ENCODE measurements at places on chromosomes 3 and 15.

DNA sequence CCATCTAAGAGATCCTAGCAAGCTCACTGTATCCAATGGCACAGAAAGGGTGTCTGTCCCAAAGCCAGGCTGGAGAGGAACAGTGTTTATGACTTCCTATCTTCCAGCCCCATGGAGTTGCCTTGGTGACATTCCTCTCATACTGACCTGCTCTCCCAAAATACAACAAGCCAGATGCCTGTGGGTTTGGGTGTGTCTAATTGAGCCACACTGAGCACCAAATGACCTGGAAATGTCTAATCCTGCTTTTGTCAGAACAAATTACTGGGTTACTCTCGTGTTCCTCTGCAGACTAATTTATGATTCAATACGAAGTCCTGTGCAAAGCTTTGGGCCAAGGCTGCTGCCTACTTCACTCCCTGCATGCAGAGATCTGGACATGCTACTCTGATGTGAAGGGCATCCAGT, 98.1 kb upstream of the STRIT1 start:
- no peak for DNase-seq

DNA sequence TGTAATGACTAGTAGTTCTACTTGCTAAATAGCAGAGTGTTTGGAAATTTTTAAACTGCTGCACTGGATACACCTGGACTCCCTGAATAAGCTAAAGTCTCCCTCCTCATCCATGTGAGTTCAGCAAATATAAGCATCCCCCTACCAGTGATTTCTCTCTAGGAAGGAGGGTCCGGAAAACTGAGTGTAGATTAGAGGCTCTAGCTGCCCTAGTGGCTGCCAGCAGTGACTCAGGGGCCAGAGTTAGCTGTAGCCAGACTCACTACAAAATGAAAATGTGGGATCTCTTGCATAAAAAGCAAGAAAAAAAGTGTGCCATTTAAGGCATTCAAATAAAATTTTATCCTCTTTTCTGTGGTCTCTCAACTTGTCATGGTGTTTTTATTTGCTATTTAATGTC, 485.0 kb upstream of the ATP11B start:
- no peak for DNase-seq

DNA sequence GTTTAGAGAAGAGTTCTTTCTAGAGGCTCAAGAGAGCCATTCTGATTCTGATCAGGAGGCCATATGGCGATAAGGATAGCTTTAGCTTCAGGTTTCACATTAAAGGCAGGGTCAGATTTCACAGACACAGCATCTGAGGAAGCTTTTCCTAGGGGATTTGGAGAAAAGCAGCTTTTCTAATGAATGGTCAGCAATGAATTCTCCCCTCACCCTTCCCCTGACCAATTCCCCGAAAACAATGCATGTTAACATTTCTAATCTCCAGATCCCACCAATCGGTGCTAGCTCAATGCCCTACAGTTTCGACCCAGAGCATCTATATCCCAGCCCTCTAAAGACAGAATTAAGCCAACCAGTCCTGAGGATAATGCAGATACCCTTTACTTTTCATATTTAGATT, 9.8 kb downstream of the AGBL1 start:
- DNase-seq: no peak

DNA sequence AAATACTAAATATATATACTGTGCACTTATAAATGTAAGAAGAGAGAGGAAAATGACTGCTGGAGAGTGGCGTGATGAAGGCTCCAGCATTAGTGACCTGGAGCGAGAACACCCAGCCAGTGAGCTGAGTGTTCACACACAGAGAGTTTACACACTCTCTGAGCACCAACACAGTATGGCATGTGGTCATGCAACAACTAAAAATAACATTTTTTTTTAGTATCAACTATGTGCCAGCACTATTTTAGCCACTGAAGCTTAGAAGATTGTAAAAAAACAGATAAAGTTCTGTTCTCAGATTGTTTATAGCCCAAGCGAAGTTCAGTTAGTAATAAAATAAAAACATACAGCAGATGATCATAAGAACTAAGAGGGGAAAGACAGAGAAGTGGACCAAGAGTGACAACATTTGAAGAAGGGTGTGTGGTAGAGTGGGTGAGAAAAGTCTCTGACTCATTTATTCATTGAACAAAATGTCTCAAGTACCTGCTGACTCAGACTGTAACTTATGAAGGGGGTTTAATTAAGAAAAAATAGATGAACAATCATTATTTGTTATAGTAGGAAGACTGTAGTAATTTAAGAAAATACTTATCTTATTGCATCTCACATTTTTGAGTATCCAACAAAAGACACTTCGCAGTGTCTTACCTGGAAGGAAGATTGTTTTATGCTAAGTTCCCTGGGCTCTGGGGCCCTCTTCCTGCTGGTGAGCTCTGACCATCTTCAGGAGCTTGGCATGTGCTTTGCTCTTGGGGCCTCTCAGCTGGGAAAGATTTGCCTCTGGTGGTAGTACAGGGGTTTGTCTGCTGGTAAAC, 43.8 kb downstream of the GAP43 start:
- DNase-seq: no peak

GRCh38 chr3:54083921-54084320, 38.4 kb upstream of the CACNA2D3 start:
- no peak for DNase-seq

DNA sequence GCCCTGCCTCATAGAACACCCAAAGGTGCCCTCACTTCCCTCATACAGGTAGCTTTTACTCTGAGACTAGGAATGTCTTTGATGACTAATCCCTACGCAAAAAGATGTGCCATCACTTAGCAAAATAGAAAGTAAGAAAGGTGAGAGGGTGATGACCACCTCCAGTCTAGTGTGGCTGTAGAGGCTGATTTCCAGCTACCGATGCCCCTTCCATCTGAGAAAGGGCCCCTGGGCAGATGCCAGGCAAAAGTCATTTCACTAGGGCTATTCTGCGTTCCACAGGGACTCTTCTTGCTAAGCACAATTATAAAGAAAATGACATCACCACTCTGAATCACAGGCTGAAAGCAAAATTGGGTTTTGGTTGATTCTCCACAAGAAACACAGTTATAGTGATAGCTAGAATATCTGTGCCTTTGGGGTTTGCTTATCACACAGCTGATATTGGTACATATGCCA, 77.4 kb downstream of the RBPMS2 start:
- no peak for DNase-seq

All from lung (tissue), 17 donors.